Activated T-cell treated with anti-CD3 and anti-CD28 coated beads, Interleukin-2, amount 50 U/mL, for 72 hours (primary cell): ENCODE measurements at places on chromosomes 3 and 15.

- peak; percentile 14 for DNase-seq
These were observed 104.5 kb upstream of the BFSP2 start for GRCh38 chr3:133295199-133295901.

GRCh38 chr15:71440489-71441110 is 325.3 kb downstream of the THSD4 start:
- no peak for DNase-seq

- no peak for DNase-seq
These were observed 61.5 kb upstream of the GOLIM4 start for GRCh38 chr3:168157099-168157700.

GRCh38 chr3:160369784-160370183 is 29.2 kb downstream of the IFT80 start:
- DNase-seq: no peak

GRCh38 chr15:55707518-55707917 is 35.4 kb downstream of the PRTG start:
- DNase-seq: no peak

- DNase-seq: no peak
These were observed 29.1 kb upstream of the TCAIM start for GRCh38 chr3:44309500-44309899.

- DNase-seq: no peak
These were observed 89.3 kb upstream of the ST8SIA2 start for GRCh38 chr15:92304223-92304975.

DNA sequence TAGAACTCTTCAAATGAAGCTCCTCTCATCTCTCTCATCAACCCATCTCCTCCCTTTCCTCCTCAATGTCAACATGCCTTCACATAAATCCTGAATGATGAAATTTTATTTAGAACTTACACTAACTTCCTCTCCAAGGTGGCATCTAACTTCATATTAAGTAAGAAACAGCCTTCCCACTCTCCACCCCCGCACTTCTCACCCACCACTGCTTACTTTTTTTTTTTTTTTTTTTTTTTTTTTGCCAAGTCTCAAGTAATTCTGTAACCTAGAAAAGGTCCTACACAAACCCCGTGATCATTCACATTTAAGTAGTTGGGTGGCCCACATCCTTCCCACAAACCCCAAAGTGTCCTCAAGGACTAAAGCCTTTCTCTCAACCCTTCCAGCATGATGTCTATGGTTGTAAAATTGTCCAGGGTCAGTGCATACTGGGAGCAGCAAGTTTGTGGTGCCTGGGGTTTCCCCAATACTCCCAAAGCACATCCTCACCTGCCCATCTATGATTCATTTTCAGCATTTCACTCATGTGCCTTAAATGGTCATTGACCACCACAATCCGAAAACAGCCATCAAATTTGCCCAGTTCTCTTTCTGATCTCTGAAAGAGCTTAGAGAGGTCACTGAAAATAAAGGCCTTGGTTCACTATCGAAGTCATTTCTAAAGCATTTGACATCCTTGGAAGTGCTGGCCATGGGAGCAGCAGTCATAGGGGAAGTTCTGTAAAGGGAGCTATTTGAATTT is 47.2 kb downstream of the CD86 start:
- peak; percentile 50 for DNase-seq

GRCh38 chr3:133926736-133927539 is 31.3 kb upstream of the RAB6B start:
- DNase-seq: no peak

GRCh38 chr15:29065571-29065970 is 179.8 kb downstream of the APBA2 start:
- no peak for DNase-seq

- DNase-seq: no peak
These were observed 345.2 kb downstream of the FOXP1 start for GRCh38 chr3:71238355-71238757.

GRCh38 chr3:32495085-32495484 is 7.6 kb downstream of the CMTM6 start:
- DNase-seq: no peak

- DNase-seq: no peak
These were observed 33.2 kb upstream of the SECISBP2L start for GRCh38 chr15:49079340-49080039.

- no peak for DNase-seq
These were observed 317.5 kb downstream of the GBE1 start for GRCh38 chr3:81443958-81444357.

- DNase-seq: no peak
These were observed 47.9 kb downstream of the YEATS2 start for GRCh38 chr3:183745300-183746098.

- no peak for DNase-seq
These were observed 615.2 kb upstream of the NR2F2 start for GRCh38 chr15:95715116-95715903.

DNA sequence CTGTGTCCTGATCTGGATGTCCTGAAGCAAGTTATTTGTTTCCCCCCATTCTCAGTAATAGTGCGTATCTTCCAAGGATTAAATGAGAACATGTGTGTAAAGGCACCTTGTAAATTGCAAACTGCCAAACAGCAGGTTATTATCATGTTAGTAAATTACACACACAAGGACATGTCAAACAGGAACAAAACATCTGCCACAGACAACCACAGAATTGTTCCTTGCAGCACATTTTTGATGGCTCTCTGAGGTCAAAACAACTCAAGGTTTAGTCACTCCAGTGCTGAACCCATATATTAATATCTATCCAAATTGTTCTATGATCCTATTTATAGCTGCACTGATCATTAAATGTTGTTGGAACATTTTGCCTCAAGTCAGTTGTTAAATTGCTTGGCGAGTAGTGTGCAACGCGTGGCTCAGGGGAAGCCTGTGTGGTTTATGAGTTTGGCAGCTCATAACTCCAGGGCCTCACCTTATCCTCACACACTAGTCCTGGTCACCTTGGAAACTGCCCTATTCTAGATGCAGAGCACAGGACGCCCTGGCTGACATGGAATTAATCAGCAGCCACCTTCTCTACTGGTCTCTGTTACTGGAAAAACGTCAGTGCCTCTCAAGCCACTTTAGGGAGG is 46.3 kb upstream of the CDV3 start:
- no peak for DNase-seq

DNA sequence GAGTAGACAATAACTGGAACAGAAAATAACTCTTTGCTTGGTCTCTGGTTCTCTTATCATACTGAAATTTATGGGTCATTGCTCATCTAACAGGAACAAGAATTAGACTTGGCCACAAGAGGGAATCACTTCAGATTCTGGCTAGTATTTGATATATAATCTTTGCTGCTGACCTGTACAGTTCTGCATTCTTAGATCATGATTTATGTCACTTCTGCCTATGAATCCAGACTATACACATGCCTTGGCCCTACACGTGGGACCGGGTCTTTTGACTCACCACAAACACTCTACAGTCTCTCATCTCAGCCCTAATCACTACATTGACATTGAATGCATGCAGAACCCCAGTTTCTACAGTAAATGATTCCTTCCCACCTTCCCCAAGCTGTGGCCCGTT is 162.5 kb upstream of the SOX2 start:
- no peak for DNase-seq

DNA sequence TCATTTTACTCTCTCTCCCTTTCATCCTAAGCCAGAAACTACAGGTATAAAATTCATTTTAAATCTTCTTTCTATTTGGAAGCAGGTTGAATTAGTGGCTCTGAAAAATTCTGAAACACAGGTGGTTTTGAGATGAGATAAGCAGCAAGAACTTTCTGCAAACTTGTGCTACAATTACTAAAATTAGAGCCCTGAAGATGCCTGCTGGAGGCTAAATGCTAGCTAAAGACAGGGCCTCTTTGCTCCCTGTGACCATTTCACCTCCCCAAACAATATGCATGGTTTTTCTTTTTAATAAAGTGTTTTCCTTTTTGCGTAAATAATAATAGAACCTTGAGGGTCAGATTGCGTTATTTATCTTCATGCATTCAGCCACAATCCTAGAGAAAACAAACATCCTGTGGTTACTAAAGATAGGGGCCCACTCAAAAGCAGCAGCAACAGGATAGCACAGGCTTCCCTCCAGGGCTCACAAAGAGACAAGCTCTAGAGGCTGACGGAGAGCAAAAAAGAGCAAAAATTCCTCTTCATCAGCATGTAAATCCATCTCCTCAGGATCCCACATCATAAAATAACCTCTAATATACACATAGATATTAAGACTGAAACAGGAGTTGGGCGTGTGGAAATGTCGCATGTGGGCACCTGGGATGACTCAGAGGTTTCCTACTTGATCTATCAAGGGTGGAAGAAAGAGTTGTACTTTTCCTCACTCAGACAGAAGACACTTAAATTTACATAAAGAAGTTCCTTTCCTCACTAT is 26.5 kb upstream of the CP start:
- peak; percentile 25 for DNase-seq

DNA sequence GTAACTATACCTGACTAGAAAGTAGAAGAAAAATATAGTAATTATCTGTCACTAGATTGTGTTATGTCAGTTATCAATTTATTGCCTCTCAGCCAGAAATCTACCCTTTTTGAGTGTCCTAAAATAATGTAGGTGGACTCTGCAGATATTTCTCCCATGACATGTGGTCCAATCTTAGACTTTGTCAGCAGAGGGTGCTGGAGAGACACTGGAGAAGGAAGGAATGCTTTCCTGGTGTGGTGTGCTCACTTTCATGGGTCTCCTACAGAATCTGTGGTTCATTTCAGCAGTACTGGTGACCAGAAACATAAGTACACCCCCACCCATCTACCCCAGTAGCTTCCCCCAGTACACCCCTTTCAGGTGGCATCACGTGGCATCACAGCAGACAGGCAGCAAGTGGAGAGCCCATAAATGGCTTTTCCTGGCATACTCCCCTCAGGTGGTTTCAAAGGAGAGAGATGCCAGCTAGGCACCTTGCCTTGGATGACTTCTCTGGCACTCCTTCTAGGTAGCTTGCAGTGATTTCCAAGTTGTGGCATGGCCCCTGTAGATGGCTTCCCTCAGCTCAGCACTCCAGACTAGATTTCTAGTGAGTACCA is 114.7 kb downstream of the GADL1 start:
- DNase-seq: no peak

- DNase-seq: no peak
These were observed 116.1 kb upstream of the TLE3 start for GRCh38 chr15:70213794-70214193.

DNA sequence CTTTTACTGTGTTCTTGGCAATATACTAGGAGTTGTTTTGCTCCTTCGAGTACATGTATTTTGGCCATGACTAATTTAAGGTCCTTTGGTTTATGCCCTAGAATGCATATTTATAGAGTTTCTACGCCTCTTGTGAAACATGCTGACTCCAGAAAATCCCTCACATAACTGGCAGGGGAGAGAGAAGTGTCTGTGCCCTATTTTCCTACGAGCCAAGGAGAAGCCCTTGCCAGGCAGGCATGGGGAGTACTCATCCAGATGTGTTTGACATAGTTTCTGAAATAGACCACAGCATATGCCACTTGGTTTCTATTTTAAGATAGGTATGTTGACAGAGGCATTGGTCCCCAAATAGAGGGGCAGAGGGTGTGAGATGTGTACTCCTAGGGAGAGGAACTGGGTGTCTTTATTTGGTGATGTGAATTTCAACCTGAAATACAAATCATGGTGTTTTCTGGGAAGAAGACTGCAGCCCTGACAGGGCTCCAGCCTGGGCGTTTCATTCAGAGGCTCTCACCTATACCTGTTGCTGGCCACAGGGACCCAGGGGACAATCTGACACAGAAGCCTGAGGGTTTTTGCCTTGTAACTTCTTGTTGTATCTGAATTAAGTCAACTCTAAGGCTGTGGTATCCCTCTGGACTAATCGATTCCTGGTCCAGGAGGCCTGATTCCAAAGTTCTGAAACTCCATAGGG is 267.8 kb upstream of the C2CD4B start:
- no peak for DNase-seq

GRCh38 chr3:194274424-194275085 is 76.6 kb downstream of the CPN2 start:
- no peak for DNase-seq

DNA sequence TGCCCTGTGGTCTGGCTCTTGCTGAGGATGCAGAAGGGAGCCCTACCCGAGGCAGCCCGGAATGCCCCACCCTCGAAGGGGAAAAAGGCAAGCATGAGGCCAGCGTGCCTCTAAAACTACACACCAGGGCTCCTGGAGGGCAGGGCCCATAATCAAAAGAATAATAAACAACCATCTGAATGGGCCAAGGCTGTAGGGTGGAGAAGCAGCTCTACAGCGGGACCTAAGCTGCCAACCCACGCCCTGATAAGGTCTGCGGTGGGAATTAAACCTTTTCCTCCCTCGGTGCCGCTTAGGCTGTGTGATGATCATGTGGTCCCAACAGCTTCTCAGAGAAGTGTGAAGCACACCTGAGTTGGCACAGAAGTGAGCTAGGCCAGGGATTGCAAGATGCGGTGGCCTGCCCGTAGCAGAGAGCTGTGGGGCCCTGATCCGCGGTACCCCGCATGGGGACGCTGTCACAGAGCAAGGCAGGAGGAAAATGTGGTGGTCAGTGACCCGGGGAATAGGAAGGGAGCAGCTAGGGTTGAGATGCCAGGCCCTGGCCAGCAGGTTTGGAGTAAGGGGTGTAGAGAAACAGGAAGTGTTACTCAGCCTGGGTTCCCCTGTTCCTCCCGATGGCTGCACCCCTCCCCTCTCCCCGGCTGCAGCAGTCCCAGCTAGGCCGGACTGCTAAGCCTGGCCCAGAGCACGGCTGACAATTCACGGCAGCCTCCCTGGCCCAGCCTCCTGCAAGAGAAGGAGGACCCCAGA is 1.1 kb upstream of the C15orf62 start:
- no peak for DNase-seq

DNA sequence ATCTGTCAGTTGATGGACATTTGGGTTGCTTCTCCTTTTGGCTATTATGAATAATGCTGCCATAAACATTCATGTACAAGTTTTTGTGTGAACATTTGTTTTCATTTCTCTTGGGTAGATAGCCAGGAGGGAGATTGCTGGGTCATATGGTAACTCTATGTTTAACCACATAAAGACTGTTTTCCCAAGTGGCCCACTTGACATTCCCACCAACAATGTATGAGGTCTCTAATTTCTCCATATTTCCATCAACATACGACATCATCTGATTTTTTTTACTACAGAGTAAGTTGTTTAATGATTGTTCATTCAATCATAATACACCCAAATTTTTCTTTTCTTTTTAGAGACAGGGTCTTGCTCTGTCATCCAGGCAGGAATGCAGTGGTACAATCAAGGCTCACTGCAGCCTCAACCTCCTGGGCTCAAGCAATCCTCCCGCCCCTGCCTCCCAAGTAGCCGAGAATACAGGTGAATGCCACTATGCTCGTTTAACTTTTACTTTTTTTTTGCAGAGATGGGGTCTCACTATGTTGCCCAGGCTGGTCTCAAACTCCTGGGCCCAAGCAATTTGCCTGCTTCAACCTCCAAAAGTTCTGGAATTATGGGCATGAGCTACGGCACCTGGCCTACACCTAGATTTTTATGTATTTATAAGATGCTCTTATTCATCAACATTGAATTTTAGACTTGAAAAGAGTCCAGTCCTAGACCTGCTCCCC is 6.8 kb downstream of the IP6K1 start:
- no peak for DNase-seq

DNA sequence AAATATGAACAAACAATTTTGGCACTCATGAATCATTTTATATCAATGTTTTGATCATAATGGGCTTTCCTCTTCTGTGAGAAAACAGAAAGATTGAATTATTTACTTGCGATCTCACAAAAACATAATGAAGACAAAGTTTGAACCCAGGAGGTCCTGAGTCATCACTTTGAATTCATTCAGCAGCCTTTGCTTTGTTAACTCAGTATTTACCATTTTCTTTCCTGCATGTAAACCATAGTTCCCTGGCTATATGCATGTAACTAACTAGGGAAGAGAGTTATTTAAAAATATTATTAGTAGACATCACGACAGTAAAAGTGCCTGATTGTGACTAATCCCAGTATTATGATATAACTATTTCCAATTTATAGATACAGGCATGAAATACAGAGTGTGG is 1026.2 kb downstream of the PLOD2 start:
- DNase-seq: no peak
